Hindlimb muscle (tissue), 1 donor: ENCODE measurements at places on chromosomes 2 and 18. TPM values are rescaled to one million over a fixed set of nuclear protein-coding genes. Genes with fewer than 3 reads are reported as not detected.

Gene SPATA3
- polyA plus RNA-seq = not detected

Gene ALK
- polyA plus RNA-seq = 0.18 TPM

Gene BOD1L2
- not detected for polyA plus RNA-seq

DNA sequence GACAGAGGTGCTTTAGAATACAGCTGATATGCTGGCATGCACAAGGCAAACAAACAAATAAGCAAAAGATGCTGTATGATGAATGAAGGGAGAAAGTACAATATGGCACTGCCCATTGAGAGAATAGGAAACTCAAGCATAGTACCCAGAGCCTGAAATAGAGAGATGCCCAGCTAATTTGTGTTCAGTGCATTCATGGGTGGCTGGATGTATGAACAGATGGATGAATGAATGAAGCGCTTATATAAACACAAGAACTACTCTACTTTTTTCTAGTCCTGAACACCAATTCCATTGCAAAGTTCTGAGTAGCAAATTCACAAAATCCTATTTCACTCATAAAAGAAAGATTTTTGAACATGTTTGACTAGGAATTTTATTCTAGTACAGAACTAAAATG lies 756.3 kb downstream of the SATB2 start:
- DNase-seq = no peak

GRCh38 chr18:34647251-34647650 lies 62.8 kb upstream of the DTNA start:
- DNase-seq = no peak

DNA sequence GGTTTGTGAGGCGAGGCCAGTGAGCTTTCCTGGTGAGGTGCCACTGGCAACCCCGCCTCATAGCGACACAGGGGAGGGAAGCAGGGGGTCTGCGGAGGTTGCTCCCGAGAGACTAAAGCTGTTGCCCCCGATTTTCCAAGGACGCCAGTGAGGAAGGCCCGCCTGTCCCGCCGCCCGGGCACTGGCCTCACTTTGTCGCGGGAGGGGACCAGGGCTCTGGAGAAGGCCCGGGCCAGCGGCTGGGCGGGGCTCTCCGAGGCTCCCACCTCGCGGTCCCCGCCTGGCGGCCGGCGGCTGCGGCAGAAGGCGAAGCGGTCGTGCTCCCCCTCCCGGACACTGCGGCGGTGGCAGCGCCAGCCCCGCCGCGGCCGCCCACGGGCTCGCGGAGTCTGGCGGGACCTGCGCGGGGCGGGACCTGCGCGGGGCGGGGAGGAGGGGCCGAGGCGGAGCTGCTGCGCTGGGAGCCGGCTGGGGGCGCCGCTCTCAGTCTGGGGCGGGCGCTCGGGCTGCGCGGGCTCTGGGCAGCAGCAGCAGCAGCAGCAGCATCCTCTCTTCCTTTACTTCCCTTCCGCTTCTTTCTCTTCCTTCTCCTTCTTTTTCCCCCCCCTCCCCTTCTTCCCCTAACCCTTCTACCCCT lies at the start of gene MAP2:
TSS of gene MAP2 (plus strand) at position 486 of the 637 bp plus-strand sequence. CDS start 229,124 bp downstream, outside the sequence.
- peak; percentile 84 for DNase-seq

DNA sequence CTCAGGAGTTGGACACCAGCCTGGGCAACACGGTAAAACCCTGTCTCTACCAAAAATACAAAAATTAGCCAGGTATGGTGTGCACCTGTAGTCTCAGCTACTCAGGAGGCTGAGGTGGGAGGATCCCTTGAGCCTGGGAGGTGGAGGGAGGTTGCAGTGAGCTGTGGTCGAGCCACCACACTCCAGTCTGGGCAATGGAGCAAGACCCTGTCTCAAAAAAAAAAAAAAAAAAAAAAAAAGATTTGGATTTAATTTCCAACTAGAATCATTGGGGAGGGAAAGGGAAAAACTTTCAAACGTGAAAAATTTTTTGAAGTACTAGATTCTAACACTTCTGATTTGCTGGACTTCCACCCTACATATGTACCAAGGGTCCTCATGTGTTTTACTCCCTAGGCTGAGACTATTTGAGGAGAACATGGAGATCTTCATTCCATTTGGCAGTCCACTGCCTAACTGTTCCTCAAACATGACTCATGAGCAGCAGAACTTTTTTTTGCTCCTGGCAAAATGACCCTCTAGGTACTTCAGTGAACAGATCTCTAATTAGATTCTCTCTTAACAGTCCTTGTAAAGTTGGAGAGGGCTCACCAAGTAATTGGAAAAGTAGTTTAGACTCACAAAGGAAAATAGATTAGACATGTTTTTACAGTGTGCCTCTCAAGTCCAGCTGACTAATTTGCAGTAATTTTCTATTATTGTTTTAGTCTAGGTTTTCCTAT lies 267.6 kb downstream of the METTL4 start:
- DNase-seq = no peak

GRCh38 chr2:82391386-82391785 lies 2067.7 kb downstream of the SUCLG1 start:
- DNase-seq = no peak

GRCh38 chr2:30323499-30323898 lies 92.2 kb downstream of the LBH start:
- no peak for DNase-seq

DNA sequence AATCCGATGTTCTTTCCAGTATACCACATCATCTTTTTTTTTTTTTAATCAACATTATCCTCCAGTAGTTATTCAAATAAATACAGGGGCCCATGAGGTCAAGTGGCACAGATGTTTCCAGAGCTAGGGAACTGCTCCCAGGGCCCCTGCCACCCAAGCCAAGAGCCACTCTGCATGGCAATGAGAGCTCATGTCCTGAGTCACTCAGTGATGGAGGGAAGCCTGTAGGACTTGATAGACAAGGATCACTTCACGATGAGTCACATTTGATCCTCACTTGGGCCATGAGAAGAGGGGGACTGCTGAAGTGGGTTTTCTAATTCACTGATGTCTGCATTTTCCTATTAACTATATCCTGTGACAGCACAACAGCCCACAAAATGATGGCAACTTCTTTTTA lies 127.0 kb upstream of the PKDCC start:
- no peak for DNase-seq

GRCh38 chr2:10911291-10912075 lies at the start of gene KCNF1:
TSS of gene KCNF1 (plus strand) at chr2:10911934. CDS start at chr2:10912427, 493 bp downstream.
- DNase-seq = peak; percentile 40

GRCh38 chr2:45652090-45653031 lies 886 bp downstream of the PRKCE start:
- peak; percentile 66 for DNase-seq

- no peak for DNase-seq
These were observed 16.2 kb upstream of the TMEM178A start for GRCh38 chr2:39649511-39649910.

DNA sequence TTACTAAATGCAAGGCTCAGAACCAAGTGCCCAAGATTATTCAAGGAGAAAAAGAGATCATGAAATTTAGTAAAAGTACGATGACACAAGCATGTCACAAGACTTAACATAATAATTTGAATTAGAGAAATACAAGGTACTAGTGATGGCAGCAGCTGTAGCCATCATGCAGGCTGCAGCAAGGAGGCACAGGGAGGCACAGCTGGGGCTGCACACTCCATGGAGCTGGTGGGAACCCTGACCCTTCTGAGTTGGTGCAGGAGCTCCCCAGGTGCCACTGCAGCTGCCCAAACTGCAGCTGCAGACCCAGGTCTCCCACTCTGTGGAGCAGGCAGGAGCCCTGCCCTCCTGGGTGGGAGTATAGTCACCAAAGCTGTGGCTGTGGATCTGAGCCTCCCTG lies 46.0 kb downstream of the COL3A1 start:
- DNase-seq = no peak
